Left renal cortex interstitium (tissue), 4 donors: ENCODE measurements at places on chromosomes 3 and 15.

DNA sequence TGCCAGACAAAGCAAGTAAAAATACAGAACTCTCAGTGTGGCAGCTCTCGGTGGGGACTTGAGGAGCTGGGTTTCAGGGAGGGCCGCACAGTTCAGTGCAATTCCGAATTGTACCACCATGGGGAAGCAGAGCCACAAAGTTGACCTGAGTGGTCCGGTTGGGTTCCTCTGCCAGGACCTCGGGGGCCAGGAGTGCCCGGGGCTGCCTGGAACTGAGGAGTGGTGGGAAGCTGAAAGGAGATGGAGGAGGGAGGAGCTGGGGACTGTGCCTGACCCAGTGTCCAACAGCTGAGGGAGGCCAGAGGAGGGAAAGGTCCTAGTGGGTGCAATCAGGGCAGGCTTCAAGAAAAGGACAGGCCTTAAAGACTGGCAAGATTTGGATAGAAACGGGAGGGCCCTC is 32.2 kb upstream of the TRH start:
- DNase-seq = peak; percentile 36

- DNase-seq = no peak
Measured at GRCh38 chr3:193997228-193998122, 138.5 kb upstream of the HES1 start.

DNA sequence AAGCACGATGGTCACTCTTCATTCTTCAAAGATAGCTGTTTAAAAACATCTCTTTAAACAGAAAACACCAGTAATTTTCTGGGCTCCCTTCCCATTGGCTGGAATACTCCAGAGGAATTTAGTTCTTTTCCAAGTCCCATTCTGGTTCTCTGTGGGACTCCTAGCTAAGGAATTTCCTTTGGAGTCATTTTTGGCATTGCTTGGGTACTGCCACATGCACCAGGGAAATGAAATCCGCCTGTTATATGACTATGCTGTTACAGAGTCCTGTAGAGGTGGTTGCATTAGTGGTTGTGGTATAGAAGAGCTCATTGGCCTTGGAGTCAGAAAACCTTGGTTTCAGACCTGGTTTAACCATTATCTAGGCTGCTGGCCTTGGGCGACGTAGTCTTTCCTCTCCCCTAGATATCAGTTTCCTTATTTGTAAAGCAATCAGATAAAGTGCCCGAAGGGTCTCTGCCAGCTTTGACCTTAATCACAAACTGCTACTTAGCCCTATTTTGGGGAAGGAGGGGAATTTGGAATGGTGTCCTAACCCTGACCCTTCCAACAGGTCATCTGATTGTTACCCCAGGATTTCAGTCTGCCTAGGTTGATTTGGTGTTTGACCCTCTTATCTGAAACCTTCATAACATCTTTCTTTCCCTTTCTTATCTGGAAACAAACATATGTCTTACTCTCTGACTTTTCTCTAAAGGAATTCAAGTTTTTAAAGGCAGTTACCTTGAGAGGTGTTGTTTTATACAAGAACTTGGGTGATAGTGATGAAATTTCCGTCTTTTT is 13.4 kb downstream of the RTP1 start:
- DNase-seq = no peak

DNA sequence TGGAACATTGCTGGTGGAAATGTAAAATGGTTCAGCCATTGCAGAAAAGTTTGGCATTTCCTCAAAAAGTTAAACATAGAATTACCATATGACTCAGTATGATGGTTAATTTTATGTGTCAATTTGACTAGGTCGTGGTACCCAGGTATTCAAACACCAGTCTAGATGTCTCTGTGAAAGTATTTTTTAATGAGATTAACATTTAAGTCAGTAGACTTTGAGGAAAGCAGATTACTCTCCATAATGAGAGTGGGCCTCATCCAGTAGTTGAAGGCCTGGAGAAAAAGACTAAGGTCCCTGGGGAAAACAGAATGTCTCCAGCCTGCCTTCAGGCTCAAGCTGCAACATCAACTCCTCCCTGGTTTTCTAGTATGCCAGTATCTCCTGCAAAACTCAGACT is 42.3 kb upstream of the TMEM87A start:
- no peak for DNase-seq

- no peak for DNase-seq
Measured at GRCh38 chr3:158272081-158272480, 162.2 kb downstream of the RSRC1 start.

DNA sequence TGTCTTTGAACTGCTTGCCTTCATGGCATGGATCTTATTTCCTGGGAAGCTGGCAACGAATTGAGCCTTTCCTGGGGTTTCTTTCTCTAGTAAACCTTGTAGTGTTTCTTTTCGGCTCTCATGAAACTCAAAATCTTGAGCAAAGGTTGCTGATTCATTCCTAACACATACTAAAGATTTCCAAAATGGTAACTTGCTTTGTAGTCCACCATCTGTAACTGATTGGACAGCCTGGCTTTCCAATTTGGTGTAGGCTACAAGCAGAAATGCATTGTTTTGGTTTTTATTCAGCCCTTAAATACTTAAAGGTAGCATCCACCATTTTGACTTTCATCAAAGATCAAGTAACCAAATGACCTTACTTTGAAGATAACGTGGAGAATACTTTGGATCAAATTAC is 38.1 kb downstream of the LRTM1 start:
- DNase-seq = no peak

DNA sequence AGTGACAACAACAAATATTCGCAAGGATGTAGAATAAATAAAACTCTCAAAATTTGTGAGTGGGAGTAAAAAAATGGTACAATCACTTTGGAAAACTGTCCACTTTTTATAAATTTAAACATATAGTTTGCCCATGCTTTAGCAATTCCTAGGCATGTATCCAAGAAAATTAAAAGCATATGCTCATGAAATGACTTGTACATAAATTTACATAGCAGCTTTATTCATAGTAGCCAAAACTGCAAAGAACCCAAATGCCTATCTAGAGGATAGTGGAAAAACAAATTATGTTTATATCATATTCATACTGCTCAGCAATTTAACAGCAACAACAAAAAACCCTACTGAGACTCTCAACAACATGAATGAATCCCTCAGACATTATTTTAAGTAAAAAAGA is 363.6 kb upstream of the CCDC54 start:
- no peak for DNase-seq

DNA sequence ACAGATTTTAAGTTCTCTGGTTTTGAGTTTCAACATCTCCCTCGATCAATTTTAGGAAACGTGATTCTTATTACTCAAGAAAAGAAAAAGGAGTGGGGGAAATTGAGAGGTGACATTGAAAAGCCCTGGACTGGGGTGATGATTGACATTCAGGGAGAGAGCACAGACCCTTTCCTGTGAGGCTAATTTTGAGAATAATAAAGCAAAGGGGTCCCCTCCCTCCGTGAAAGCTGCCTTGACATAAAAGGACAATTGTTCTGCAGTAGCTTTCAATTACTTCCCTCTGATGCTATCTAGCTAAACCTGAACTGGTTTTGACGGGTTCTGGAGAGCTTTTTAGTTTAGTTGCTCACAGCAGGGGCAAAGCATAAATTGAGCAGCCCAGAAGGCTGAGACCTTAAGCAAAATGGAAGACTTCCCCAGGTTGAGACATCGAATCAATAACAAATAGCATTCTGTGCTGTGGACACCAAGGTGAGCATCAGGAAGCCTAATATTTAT is 14.4 kb upstream of the CMTM8 start:
- no peak for DNase-seq

GRCh38 chr3:192608726-192609600 is 118.4 kb downstream of the FGF12 start:
- DNase-seq = no peak

DNA sequence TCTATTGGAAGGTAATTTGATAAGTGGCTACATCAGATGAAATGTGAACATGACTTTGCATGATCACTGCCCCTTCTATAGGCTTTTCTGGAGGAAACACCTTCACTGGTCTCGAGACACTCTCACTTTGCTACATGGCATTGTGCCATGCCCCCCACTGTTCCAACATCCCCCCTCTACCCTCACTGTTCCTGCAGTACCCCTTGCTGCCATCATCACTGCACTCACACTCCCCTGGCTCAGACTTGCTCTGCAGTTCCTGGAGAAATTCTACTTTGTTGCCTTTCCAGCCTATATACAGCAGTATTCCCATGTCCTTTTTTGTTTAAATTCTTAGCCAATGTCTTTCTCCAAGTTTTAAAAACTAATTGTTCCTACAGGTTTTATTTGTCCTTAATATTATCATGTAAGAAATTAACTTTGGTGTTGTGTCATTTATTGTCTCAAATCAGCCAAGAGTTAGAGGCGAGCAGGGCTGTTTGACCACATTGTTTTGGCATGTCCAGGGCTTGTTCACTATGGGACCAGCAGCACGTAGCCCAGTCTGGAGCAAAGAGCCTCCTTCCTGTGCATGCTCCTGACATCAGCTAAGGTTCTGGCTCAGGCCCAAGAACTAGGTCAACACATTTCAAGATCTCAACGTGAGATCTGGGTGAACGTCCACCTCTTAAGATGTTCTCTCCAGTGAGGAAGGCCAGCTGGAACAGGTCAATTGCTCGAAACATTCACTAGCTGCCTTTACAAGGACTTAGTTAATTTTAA is 246.4 kb downstream of the SLC9A9 start:
- no peak for DNase-seq

DNA sequence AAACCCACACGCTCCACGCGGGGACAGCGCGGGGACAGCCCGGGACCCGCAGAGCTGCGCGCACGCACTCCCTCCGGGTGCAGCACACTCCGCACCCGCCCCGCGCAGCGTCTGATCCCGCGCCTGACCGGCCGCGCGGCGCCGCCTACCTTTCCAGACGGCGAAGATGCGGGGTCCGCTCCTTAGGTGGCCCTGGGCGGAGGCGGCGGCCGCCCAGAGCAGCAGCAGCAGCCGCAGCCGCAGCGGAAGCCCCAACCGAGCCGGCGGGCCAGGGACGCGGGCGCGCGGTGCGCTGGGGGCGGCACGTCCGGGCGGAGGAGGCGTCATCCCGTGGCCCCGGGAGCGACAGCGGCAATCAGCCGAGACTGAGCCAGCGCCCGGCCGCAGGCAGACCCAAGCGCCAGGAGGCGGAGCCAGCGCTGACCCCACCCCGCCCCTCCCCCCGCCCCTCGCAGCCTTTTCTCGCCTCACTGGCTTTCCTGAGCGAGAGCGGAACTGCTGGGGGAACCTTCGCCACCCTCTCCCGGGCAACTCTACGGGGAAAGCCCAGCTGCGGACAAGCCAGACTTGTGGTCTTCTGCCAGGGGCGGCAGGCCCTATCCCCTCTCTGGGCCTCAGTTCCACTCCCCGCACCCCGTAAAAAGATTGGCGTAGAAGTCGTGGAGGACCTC is at the start of gene SEMA7A:
TSS of gene SEMA7A (minus strand) at position 367 of the 671 bp plus-strand sequence. CDS start at position 327, 40 bp downstream.
- no peak for DNase-seq

DNA sequence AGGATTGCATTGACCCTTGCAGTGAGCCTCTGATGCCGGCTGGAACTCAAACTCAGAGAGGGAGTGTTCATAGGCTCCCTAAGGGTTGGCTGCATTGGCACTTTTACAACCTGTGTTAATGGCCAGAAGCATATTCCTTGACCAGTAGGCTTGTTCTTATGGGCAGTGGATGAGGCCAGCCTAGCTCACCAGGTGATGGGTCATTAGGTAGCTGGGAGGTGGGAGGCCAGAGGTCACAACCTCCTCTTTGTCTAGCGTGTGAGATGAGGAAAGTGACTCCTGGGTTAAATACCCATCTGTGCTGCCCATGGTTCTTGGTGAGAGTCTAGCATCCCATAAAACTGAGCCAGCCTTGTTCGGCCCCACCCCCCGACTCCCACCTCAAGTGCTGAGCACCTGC is 275.7 kb upstream of the CTNNB1 start:
- DNase-seq = no peak

GRCh38 chr3:28544831-28545230 is 196.2 kb upstream of the AZI2 start:
- DNase-seq = no peak

DNA sequence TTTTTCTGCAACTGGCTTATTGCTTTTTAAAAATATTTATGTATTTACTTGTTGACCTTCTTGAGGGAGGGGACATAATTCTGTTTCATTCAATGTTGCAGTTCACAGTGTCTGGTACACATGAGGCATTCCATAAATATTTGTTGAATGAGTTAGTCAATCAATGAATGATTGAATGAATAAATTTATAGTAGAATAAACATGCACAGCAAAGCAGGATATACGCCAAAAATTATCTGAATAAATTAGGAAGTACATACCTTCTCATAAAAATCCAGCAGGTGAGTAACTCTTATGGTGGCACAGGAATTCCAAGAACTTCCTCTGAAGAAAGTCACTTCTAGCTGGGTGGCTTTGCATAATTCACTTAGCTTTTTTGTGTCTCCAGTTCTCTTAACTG is 469.4 kb upstream of the ATP11B start:
- no peak for DNase-seq

GRCh38 chr15:43796566-43796965 is 3.5 kb downstream of the SERINC4 start:
- DNase-seq = no peak
